ENCODE measurements at places on chromosomes 5 and 9.

- DNase-seq: peak; percentile 27
Observed at GRCh38 chr5:178288401-178289368, 56.1 kb upstream of the PHYKPL start.

DNA sequence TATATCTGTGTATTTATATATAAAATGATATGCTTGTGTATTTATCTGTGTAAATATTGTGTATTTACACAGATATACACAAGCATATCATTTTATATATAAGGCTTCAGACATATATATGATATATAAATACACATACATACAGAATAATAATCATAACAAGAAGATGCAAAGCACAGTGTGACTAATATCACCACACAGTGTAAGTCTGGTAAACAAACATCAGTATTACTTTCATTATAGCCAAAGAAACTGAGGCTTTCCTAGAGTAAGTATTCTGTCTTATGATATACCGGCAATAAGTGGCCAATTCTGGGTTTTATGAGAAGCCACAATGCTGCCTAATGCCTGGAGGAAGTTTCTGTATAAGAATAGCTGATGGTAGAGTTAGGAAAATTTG lies 29.9 kb upstream of the RAPGEF6 start:
- no peak for DNase-seq

- DNase-seq: peak; percentile 47
Observed at GRCh38 chr9:34403554-34404380, 27.1 kb upstream of the MYORG start.

- no peak for DNase-seq
Observed at GRCh38 chr5:97089149-97089801, 53.1 kb downstream of the LIX1 start.

GRCh38 chr5:156326718-156327259 lies at the start of gene SGCD:
Gene SGCD, plus strand, starts transcription at chr5:156327164.
- peak; percentile 93 for DNase-seq

- no peak for DNase-seq
Observed at GRCh38 chr5:62083247-62083646, 222.8 kb upstream of the KIF2A start.

- DNase-seq: no peak
Observed at GRCh38 chr9:112094241-112094640, 80.9 kb downstream of the SUSD1 start.

DNA sequence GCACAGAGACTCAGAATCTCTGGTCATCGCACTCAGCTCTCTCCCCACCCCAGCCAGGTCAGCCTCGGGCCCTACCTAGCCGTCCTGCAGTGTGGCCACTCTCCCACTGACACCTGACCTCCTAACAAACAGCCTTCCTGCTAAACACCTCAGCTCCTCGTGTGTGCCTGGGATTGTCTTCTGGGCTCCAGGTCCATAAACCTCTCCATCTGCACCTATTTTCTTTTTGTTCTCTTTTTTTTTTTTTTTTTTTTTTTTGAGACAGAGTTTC lies 193.6 kb downstream of the ROR2 start:
- no peak for DNase-seq

GRCh38 chr5:35416217-35416988 lies 186.1 kb upstream of the PRLR start:
- DNase-seq: no peak
